Activated T-cell treated with anti-CD3 and anti-CD28 coated beads, Interleukin-2, amount 50 U/mL, for 72 hours (primary cell): ENCODE measurements at places on chromosomes 12 and 14. TPM values are rescaled to one million over a fixed set of nuclear protein-coding genes. Genes with fewer than 3 reads are reported as not detected.

ADAM20 gene
- 1.3 TPM for total RNA-seq

DNA sequence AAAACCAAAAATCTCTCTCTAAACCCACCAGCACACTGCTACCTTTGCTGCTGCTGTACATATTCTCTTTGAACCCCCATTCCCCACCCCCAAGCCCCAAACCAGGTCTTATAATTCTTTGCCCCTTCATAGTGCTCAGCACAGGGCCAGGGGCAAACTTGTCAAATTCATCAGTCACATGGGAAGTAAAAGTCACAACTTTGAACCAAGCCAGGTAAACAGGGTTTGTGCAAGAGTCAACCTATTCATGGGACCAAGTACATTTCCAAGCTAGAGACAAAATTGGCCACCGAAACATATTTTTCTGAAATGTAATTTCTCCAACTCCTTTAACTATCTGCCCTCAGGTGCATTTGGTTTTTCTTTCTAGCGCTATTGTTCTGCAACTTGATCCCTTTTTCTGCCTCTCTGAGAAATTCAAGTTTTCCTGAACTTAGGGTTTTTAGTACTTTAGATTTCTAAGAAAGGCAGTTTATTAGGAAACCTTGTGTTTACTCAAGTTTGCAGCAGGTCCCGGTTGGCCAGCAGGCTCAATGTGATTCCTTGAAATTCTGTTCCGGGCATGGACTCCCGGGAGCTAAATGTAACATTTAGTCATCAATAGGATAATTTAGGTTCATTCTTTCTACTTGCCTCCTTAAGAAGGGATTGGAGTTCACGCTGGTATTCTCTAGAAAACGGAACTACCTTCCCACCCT, 230.5 kb downstream of the EFCAB11 start:
- no peak for DNase-seq

- no peak for DNase-seq
Observed at GRCh38 chr12:32265951-32266350, 133.4 kb upstream of the FGD4 start.

DNA sequence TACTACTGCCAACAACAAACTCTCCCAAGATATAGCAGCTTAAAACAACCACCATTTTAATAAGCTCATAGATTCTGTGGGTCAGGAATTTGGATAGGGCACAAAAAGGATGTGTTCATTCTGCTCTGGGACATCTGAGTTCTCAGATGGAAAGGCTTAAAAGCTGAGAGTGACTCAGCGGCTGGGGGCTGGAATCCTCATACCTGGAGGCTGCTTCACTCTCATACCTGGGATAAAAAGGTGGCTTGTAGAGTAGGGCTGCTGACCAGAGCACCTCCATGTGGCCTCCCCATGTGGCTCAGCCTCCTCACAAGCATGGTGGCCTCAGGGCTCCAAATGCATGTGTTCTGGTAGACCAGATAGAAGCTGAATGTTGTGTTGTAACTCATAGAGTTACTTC, 20.2 kb upstream of the PELI2 start:
- DNase-seq: no peak

GRCh38 chr12:49929581-49929980, 21.0 kb upstream of the AQP2 start:
- no peak for DNase-seq

DNA sequence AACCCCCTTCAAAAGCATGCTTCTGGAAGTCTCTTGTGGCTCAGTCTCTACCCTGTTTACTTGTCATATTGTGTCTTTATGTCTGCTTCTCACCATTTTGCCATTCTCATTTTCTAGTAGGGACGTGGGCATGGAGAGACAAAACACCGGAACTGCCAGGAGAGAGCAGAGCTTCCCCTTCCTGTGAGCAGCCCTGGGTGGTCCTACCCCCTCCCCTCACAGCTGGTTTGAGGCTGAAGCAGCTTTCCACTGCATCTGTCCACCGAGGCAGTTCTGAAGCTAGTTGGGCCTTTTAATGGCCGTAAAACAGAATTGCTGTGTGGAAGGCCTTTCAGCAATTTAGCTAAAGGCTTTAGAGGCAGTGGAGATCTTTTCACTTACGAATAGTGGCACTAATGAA, 77.0 kb downstream of the PELI2 start:
- no peak for DNase-seq

DPY19L2 gene
- total RNA-seq: 4.7 TPM

DNA sequence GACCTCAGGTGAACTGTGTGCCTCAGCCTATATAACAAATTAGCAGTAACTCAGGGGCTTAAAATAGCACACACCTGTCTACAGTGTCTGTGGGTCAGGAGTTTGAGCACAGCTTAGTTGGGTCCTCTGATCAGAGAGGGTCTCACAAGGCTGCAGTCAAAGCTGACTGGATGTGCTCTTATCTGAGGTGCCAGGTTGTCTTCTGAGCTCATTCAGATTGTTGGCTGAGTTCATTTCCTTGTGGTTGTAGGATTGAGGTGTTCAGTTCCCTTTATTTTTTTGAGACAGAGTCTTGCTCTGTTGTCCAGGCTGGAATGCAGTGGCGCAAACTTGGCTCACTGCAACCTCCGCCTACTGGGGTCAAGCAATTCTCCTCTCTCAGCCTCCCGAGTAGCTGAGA, 164.7 kb downstream of the ADCK1 start:
- no peak for DNase-seq

GRCh38 chr12:11705010-11705409, 55.5 kb downstream of the ETV6 start:
- no peak for DNase-seq

GRCh38 chr12:11545484-11546330, 103.8 kb upstream of the ETV6 start:
- peak; percentile 38 for DNase-seq

LPAR5 gene
- total RNA-seq: 8.9 TPM

GRCh38 chr12:43282106-43282505, 269.9 kb downstream of the ADAMTS20 start:
- no peak for DNase-seq

GRCh38 chr14:55059333-55059732, 7.9 kb downstream of the MAPK1IP1L start:
- no peak for DNase-seq

DNA sequence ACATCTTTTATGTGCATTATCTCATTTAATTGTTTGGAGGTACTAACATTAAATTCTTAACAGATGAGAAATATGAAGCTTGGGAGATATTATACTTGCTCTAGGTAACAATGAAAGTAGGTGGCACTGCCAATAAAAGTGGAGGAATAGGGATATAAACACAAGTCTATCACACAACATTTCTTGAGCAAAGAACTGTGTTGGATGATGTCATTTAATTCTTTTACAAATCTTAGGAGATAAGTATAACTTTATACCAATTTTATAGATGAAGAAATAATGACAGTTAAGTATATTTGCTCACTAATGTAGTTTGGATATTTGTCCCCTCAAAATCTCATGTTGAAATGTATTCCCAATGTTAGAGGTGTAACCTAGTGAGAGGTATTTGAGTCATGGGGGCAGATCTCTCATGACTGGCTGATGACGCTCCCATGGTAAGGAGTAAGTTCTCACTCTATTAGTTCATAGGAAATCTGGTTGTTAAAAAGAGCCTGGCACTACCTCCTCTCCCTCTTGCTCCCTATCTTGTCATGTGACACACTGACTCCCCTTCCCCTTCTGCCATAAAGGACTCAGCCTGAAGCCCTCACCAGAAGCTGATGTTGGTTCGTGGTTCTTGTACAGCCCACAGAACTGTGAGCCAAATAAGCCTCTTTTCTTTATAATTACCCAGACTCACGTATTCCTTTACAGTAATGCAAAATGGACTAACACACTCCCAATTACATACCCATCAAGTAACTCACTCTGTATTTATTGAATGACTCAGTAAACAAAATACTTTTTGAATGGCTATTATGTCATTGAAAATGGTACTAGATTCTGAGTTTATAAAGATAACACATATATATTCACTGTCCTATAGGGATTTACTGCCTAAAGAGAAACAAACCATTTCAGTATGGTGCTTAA, 146.8 kb upstream of the KITLG start:
- no peak for DNase-seq

SRRM4 gene
- not detected for total RNA-seq
